Stimulated activated CD4-positive, alpha-beta T cell treated with anti-CD3 and anti-CD28 coated beads, Interleukin-1b, Interleukin-23, amount 100 ng/mL, for 24 hours (primary cell): ENCODE measurements at places on chromosomes 4 and X.

DNA sequence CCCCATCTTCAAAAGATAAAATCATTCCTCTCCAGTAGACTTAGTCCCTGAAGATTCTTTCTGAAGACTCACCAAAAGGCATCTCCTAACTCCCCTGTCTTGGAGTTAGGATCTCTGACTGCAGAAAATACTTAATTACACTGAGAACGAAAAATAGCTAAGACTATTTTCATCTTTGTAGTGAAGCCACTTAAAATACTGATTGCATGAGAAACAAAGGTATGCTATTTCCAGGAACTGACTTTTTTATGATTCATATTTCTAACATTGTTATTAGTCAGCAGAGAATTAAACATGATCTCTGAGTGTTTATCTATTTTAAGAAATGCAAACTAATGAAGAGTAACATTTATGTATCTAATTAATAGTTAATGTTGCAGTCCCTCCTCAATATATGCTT, 71.8 kb upstream of the NR3C2 start:
- DNase-seq = no peak

DNA sequence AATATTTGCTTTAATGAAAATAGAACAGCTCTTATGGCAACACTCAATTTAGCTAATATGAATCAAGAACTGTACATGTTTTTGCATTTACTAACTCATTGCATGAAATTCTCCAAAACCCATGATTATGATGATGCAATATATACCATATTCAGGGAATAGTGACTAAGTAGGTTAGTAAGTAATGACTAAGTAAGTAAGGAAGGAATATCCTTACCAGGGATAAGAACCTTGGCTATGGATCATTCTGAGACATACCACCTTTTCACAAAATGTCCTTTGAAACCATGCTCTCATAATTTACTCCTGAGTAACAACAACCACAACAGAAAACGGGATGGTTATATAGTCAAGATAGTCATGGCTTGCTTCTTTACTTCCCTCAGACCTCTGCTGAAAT, 1513.0 kb downstream of the STIM2 start:
- no peak for DNase-seq

GRCh38 chr4:55303760-55304165, 42.3 kb upstream of the SRD5A3 start:
- no peak for DNase-seq

DNA sequence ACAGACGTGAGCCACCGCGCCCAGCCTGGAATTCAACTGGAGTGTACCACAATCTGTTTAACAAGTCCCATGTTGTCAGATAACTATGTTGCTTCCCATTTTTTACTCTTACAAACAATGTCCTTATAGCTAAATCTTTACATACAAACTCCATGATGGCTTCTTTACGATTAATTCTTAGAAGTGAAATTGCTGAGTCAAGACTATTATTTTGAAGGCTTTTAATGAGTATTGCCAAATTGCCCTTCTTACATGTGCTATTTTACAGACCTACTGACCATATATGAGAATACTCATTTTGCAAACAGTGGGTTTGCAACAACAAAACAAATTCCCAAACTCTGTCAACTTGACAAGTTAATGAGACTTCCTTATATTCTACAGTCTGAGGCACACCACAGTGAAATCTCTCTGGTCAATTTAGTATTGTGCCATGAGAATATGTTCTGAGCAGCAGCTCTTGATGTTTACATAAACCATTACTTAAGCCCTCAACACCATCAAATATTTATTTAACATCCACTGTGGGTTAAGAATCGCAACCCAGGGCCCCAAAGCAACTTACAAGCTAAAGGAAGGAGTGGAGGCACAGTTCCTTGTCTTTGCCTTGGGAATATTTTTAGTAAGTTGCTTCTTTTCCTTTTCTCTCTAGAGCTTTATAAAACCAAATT, 128.5 kb downstream of the SPRY1 start:
- DNase-seq = no peak

GRCh38 chr4:77194366-77194765, 37.4 kb downstream of the CCNG2 start:
- DNase-seq = no peak

DNA sequence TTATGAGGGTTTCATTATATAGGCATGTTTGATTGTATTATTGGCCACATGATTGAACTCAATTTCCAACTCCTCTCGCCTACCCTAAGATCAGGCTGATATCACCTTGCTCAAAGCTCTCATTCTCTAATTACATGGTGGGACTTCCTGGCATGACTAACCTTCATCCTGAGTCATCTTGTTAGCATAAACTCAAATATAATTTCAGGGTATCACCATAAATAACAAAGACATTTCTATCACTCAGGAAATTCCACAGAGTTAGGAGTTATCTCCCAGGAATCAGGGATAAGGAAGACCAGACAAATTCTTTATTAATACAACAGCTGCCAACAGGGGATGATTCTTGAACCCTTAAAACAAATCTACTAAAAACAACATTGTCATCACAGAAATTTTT, 90.7 kb downstream of the NDST3 start:
- no peak for DNase-seq

- DNase-seq = no peak
These were observed 85.7 kb upstream of the EXOC1L start for GRCh38 chr4:55733932-55734331.

DNA sequence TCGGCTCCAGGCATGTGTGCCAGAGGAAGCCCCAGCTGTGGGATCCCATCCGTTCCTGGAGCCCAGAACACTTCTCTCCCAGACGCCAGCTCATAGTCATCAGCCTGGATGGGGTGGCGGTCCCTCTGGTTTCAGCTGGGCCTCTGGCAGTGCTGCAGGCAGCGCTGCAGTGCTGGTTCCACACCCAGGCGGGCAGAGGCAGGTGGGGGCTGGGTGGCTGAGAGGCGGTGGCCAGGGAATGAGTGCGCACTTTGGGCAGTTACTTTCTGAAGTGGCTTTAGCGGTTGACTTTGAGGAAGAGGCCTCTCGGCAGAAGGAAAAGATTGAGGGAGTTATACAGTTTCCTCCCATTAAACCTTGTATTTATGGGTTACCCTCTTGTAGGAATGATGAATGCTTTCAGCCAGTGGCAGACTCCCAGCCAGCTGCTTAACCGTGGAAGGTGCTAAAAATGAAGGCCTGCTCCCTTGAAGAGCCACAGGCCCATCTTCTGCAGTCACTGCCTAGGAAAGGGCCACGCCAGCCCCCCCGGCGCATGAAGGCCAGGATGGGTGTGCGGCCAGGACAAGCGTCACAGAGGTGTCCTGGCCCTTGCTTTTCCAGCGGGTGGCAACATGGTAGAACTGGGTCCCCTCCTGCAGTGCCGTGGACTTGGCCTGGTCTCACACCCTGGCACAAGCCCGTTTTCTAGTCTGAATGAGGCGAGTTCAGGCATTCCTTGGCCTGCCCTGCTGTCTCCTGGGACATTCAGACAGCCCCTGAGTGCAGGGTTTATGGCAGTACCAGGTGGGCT, 9.9 kb downstream of the TADA2B start:
- DNase-seq = no peak

DNA sequence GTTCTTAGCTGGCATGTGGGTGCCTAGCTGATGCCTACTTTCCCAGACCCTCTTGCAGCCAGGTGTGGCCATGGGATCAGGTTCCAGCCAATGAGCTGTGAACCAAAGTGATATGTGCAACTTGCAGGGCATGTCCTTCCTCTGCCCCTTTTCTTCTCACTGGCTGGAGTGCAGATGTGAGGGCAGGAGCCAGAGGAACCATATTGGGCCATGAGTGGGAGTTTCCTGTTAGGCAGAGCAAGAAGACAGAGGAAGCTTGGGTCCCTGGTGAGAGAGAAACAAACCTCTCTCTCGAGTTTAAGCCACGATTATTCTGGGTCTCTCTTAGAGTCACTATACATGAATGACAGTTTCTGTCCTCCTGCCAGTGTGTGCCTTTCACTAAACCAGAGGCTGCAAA, 120.4 kb upstream of the STX18 start:
- no peak for DNase-seq

- no peak for DNase-seq
These were observed 18.2 kb downstream of the CCNG2 start for GRCh38 chr4:77175201-77175611.

DNA sequence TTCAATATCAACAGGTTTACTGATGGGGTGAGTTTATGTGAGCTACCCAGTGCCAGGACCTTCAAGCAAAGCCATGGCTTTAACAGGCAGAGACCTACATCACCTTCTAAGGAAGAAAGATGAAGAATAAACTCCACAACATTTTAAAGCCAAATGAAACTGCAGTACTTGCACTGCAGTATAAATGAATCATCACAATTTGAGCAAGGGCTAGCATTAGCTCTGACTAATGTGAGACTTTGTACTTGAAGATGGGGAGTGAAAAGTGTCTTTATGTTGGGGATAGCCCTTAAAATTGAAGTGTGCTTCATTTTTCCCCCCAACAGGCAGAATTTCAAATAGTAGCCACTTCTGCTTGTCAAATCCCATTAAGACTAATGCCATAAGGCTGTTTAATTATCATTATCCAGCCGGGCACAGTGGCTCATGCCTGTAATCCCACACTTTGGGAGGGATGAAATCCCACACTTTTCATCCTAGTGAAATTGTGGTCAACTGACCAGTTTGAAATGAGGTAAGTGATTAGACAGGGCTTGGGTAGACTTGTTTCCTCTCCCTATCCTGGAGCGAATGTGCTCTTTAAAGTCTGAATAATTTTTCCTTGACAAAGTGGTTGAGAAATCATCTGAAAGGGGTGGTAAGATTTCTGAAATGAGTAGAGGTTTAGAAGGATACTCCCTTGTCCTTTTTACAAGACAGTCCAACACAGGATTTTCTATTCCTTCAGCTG, 27.2 kb upstream of the GPR34 start:
- no peak for DNase-seq

GRCh38 chrX:117998171-117998570, 118.4 kb downstream of the KLHL13 start:
- no peak for DNase-seq

DNA sequence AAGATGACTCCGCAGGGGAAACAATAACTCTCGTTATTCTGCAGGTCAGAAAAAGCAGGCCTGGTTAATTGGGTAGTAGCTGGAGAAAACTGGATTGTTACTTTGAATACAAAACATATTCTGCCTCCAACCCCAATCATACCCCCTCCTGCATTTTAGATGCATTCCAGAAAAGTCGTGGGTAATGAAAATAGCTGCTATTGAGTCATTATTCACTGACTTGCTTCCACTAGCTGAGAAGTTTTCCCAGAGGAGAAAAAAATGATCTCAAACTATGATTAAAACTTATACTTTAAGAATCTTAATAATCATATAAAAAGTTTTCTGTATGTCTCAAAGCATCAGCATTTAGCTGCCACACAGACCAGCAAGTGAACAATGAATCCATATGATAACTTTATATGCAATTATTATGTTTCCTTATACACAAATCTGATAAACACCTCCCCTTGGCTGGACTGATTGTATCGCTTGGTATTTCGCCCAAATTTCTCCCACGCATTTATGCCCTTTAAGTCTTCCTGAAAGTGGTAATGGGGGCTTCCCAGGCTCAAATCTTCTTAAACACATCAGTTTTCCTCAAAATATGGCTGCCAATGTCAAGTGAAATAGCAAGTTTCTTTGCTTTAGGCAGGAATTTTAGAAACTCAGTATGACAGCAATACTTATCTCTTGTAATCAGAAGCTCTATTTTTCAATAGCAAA, 181.0 kb downstream of the LDB2 start:
- DNase-seq = no peak

- no peak for DNase-seq
These were observed 257.7 kb downstream of the ADAMTS3 start for GRCh38 chr4:72311291-72311690.
